ENCODE measurements at places on chromosomes 16 and 17.

DNA sequence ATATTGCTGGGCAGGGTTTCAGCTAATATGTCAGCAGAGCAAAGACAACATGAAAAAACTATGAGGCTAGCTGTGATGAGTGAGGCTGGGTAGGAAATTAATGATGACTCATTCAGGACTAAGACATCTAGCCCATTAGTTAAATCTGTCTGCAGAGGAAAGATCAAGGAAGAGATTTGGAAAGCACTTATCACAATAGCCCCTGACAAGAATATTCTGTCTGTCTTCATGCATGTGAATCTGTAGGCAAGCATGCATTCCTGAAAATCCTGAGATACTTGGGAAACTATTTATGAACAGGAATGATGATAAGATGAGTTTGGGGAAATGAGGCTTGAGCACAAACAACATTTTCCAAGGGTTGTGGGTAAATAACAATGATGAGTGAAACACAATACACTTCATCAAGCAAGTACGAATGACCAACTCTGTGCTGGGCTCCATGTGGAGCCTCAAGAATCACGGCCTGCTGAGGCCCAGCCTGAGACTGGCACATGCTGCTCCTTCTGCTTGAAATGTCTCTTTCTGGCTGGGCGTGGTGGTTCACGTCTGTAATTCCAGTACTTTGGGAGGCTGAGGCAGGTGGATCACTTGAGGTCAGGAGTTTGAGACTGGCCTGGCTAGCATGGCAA lies 96.5 kb upstream of the ASIC2 start:
- no peak for DNase-seq

- no peak for DNase-seq
Measured at GRCh38 chr17:43548689-43549379, 2.7 kb upstream of the ETV4 start.

DNA sequence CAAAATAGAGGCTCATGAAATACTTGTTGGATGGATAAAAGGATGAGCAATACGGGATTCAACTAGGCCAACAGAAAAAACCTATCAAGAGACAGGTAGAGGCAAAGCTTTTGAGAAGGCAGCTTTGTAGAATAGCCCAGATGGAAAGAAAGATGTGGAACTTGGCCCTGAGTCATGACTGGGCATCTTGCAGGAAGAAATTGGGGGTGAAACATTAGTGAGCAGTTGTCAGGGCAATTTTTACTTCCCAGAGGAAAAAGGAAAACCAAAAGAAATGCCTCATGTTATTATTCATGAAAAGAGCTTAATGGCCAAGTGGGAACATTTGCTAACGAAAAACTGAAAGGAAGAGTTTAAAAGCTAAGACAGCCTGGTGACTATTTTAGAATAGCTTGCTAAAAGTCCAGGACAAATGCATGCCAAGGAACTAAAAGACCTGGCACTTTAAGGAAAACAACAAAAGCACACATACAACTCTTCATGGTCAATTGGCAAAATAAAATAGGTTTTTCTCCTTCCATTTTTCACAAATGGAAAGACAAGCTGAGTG lies 180.1 kb downstream of the HS3ST3A1 start:
- DNase-seq = no peak

DNA sequence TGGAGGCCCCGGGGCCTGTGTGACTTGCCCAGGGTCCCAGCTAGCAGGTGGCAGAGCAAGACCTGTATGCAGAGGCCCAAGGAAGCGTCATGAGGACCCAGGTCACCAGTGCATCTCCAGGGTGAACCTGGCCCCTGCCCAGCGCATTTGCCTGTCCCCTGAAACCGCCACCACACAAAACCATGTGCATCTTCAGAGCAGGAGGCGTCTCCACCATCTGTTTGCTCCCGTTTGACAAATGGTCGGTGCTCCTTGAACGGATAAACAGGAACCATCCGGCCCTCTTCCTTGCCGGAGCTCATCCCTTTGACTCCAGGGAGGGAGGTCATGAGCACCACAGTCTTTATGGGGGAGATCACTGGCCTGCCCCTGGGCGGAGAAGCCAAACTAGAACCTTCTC lies 62.5 kb downstream of the JPH3 start:
- no peak for DNase-seq

DNA sequence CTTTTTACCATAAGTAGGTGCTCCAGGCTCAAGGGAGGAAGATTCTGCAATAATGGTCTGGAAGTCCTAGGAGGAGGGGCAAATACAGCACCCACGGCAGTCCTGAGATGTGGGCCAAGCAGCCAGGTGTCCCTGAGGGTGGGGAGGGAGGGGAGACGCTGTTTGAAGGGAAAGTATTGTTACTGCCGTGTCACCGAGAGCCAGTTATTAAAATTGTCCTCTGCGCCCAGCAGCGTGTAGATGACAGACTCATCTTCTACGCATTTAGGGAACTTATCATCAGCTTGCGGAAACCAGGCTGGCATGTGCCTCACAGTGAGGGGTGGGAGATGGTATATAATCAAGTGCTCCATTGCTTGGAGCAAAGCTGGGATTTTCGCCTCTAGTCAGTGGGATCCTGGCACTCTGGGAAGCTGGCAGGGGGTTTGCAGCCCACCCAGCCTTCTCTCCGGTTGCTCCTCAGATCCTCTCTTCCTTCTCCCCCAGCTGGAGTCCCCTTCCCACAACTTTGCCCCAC lies 104.6 kb downstream of the OR1D5 start:
- DNase-seq = no peak

GRCh38 chr17:8867361-8867981 lies at the start of gene PIK3R6:
PIK3R6 (minus strand) TSS chr17:8867674; CDS start chr17:8849794, 17,880 bp downstream.
- no peak for DNase-seq

DNA sequence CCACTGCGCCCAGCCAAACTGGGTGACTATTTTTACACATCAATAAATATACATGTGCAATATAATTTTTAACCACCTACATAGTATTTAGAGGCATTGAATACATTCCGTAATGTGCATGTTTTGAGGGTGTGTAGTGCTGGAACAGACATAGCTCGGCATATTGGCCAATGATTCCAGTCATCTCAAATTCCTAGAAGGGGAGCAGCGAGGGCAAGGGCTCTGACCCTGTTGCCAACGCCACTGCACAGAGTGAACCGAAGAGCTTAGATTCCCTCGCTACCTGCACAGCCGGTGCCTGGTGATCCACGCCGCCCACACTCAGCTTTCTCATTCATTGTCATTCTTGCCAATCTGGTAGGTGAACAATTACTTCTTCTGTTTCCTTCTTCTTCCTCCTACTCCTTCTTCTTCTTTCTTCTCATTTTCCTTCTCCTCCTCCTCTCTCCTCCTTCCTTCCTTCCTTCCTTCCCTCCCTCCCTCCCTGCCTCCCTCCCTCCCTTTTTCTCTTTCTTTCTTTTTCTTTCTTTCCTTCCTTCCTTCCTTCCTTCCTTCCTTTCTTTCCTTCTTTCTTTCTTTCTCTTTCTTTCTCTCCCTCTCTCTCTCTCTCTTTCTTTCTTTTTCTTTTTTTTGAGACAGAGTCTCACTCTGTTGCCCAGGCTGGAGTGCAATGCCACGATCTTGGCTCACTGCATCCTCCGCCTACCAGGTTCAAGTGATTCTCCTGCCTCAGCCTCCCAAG lies 26.3 kb upstream of the ATP2A3 start:
- DNase-seq = no peak

DNA sequence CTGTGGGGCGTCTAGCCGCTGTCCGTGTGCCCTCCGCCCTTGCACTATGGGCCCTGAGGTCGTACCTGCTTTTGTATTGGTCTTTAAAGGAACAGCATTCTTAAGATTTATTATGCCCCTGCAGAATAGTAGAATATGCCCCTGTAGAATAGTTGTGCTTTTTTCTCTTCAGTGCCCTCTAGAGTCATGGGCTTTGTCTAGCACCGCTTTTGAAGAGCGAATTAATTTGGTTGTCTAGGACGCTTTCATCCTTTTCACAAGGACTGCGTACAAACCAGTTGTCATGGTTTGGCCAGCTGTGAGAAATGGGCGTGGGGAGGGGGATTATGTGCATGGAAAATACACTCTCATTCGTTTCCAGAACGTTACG lies 621 bp downstream of the CEP95 start:
- DNase-seq = peak; percentile 81

GRCh38 chr16:28062261-28062846 lies 1.2 kb downstream of the GSG1L start:
- DNase-seq = no peak

DNA sequence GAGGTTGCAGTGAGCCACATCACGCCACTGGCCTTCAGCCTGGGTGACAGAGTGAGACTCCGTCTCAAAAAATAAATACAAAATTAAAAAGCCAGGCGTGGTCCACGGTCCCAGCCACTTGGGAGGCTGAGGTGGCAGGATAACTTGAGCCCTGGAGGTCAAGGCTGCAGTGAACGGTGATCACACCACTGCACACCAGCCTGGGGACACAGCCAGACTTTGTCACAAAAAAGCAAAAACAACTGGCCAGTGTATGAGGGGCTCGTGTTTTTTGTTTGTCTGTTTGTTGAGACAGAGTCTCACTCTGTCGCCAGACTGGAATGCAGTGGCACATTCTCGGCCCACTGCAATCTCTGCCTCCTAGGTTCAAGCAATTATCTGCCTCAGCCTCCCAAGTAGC lies 1.2 kb upstream of the UBB start:
- DNase-seq = no peak

DNA sequence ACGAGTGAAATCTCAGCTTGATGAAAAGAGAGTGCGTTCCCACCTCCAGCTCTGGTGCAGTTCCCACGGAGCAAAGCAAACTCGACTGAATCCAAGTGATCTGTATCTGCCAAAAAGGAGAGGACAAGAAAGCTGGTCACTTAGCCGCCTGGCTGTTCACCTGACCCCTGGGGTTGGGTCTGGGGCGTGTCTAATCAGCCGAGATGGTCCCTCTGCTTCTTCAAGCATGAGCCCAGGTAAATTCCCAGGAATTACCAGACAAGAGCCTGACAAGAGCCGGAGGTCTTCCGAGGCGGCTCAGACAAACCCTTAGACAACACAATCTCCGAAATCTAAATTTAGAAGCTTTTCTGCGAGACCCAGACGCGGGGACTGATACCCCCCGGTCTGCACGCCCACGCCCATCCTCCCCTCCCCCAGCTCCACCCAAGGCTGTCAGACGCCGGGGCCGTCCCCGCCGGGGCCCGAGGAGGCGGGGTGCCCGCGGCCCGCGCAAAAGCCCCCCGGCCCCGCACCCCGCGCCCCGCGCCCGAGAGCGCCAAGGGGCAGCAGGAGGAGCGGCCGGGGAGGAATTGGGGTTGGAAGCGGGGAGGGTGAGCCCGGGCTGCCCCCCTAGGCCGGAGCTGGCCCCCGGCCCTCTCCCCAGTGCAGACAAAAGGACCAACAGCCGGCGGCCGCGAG lies 674 bp downstream of the ZNF821 start:
- peak; percentile 39 for DNase-seq

DNA sequence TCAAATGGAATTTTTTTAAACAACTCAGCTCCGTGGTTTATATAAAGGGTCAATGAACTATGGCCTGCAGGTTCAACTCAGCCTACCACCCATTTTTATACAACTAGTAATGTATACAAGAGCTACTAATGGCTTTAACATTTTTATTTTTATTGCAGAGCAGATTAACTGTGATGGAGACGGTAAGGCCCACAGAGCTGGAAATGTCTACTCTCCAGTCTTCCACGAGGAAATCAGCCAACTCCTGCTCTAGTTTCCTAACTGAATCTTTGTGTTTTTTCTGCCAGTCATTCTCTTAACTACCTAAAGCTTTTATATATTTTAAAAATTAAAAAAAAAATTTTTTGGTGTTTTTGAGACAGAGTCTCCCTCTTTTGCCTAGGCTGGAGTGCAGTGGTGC lies 385.1 kb upstream of the MAF start:
- no peak for DNase-seq

DNA sequence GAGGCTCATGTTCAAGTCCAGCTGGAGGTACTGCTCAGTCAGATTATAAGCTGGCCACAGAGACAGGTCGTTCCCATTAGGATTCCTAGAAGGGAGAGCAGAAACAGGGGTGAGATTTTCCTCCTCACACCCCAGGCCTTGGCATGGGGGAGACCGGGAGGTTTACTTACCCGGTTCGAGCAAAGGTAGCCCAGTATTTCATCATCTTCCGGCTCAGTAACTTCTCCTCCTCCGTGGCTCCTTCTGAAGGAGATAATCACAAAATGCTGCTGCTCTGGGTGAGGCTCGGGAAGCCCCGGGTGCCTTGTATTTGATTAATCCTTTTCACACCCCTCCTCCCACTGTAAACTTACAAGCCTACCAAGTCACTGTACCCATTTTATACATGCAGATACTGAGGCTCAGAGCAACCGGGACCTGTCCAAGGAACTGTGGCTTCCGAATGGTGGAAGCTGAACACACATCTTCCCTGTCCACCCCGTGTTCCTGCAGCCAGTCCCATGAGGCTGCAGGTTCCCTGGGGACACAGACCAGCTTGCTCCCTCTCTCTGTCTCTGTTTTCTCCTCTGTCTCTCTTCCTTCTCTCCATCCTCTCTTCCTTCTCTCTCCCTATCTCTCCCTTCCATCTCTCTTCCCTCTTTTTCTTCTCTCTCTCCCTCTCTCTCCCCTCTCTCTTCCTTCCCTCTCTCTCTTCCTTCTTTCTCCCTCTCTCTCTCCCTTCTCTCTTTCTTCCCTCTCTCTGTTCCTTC lies 13.9 kb upstream of the CES1 start:
- no peak for DNase-seq

- no peak for DNase-seq
Measured at GRCh38 chr16:75193265-75193650, 13.7 kb downstream of the CTRB2 start.

DNA sequence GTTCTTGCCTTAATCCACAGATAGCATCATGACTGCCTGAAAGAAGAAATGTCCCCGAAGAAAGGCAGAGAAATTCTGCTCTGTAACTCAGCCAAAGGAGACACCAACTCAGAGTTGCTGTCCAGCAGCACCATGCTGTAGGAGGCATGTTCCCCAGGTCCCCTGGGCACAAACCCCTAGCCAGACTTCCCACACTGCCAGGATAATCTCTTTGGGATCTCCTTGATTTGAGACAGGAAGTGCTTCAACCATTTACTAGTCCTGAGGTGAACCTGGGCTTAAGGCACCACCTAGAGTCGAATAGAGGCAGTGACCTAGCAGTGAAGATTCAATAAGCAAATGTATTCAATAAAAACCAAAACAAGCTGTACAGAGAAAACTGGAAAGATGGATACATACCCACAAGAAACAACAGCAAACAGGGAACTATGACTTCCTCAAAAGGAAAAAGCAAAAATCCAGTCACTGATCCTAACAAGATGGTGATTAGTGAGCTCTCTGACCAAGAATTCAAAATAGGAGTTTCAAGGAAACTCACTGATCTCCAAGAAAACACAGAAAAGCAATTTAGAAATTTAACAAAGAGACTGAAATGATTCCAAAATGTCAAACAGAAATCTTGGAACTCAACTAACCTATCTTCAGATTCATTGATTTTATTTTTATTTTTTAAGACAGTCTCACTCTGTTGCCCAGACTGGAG lies 5.7 kb downstream of the OR4D2 start:
- DNase-seq = no peak

- no peak for DNase-seq
Measured at GRCh38 chr16:11411059-11411550, 65.8 kb downstream of the RMI2 start.

All from muscle of arm (tissue), 14 donors.